ENCODE measurements at places on chromosomes 11 and 22.

DNA sequence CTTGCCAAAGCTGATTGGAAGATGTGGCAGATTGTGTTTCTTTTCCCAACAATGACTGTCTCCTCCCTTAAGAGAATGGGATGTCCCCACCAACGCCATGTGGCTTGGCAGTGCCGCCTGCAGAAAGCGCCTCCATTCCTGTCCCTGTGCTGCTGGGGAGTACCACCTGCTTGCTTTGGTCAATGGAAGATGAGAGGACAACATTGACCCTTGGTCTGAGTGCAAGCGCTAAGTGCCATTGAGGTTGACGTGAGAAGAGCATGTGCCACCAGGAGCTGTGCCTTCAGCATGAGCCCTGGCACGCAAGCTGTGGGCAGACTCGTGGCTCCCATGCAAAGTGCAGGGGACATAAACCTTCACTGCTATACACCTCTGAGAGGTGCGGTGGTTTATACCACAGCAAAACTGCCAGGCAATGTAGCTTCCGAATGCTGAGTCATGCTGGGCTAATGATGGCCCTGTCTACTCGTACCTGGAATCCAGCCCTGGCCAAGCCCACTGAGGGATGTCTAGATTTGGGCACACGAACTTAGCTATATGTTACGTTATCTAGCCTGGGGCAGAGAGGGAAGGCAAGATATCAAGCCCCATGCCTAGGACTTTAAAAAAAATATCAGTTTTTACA, 41.9 kb downstream of the MYEOV start:
- no peak for DNase-seq

DNA sequence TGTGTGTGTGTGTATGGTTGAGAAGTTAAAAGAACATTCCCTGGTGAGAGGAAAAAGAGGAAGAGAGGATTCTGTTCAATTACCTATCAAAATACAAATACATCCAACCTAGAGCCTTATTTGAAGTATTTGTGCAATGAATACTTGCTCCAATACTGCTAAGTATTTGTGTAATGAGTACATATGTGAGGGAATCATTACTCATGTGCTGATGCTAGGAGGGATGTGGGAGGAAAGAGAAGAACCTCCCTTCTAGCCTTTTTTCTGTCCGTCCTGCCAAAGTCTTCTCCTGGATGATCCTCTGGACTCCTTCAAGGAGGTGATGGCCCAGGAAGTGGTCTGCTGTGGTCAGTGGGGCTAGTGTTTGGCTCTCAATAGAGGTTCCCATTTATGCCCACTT, 36.0 kb upstream of the ACCSL start:
- no peak for DNase-seq

- DNase-seq = no peak
These were observed 84.9 kb upstream of the NARS2 start for GRCh38 chr11:78659326-78660270.

DNA sequence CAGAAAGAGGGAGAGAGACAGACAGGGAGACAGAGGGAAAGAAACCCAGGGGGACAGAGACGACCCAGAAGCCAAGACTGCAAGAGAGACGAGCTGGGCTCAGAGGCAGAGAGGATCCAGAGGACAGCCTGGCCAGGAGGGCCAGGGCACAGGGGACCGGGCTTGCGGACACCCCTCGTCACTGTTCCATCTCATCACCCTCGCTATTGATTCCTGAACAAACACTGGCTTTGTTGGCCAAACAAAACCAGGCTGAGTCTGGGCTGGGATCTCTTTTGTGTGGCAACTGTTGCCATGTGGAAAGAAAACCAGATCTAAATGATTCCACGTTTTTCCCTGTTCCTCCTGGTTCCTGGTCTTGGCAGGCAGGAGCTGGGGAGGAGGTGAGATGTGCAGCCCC, 339.4 kb downstream of the MN1 start:
- DNase-seq = no peak

GRCh38 chr22:46114518-46115387, 35.6 kb upstream of the PPARA start:
- no peak for DNase-seq

GRCh38 chr11:124759266-124760204, 2.6 kb downstream of the ESAM start:
- no peak for DNase-seq
